Spinal cord (tissue), 10 donors: ENCODE measurements at places on chromosomes 16 and 17. TPM values are rescaled to one million over a fixed set of nuclear protein-coding genes. Genes with fewer than 3 reads are reported as not detected.

- H3K4me1 ChIP-seq, result no peaks in the 10 kb centered on the region
- H3K4me3 ChIP-seq, result no peak overlapping the region
- no peaks in the 10 kb centered on the region for H3K27me3 ChIP-seq
- no peaks in the 10 kb centered on the region for H3K36me3 ChIP-seq
Observed at GRCh38 chr17:5672815-5673430, 88.6 kb upstream of the NLRP1 start.

Gene MTHFSD
- 16.2 TPM for total RNA-seq

GRCh38 chr16:73408311-73408710, 360.4 kb upstream of the ZFHX3 start:
- DNase-seq, result no peak
- H3K27me3 ChIP-seq, result peaks cover 5% of the 10 kb centered on the region
- no peak overlapping the region for H3K27ac ChIP-seq
- H3K4me1 ChIP-seq, result no peaks in the 10 kb centered on the region
- no peaks in the 10 kb centered on the region for H3K36me3 ChIP-seq
- H3K4me3 ChIP-seq, result no peak overlapping the region

- H3K27ac ChIP-seq, result no peak overlapping the region
- H3K4me1 ChIP-seq, result peaks cover 41% of the 10 kb centered on the region
- peaks cover 29% of the 10 kb centered on the region for H3K36me3 ChIP-seq
- H3K27me3 ChIP-seq, result no peaks in the 10 kb centered on the region
- no peak overlapping the region for H3K4me3 ChIP-seq
Observed at GRCh38 chr17:17540278-17540906, 44.2 kb upstream of the RASD1 start.

DNA sequence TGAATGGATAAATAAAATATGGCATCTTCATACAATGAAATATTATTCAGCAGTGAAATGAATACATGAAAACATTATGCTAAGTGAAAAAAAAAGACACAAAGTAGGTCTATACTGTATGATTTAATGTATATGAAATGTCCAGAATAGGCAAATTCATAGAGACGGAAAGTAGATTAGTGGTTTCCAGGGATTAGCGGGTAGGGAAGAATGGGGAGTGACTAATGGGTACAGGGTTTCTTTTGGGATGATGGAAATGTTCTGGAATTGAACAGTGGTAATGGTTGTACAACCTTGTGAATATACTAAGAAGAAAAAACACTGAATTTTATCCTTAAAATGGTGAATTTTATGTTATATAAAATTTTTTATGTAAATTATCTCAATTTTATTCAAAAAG, 8.5 kb upstream of the MYCBPAP start:
- no peaks in the 10 kb centered on the region for H3K4me1 ChIP-seq
- H3K36me3 ChIP-seq, result no peaks in the 10 kb centered on the region
- no peaks in the 10 kb centered on the region for H3K27me3 ChIP-seq
- H3K27ac ChIP-seq, result no peak overlapping the region
- H3K4me3 ChIP-seq, result no peak overlapping the region

Gene G6PC1
- not detected for total RNA-seq

- no peak for DNase-seq
- no peak overlapping the region for H3K4me3 ChIP-seq
- peaks cover 28% of the 10 kb centered on the region for H3K36me3 ChIP-seq
- H3K4me1 ChIP-seq, result no peaks in the 10 kb centered on the region
Observed at GRCh38 chr16:56438038-56438437, 12.7 kb upstream of the AMFR start.

GRCh38 chr17:68981288-68981687, 26.1 kb upstream of the ABCA8 start:
- no peak for DNase-seq
- H3K4me1 ChIP-seq, result no peaks in the 10 kb centered on the region
- no peaks in the 10 kb centered on the region for H3K36me3 ChIP-seq
- H3K27ac ChIP-seq, result no peak overlapping the region
- no peaks in the 10 kb centered on the region for H3K27me3 ChIP-seq

GRCh38 chr17:10777890-10778289, 26.0 kb downstream of the TMEM238L start:
- no peaks in the 10 kb centered on the region for H3K36me3 ChIP-seq
- H3K27ac ChIP-seq, result no peak overlapping the region
- no peak overlapping the region for H3K4me3 ChIP-seq

- H3K27ac ChIP-seq, result no peak overlapping the region
- no peaks in the 10 kb centered on the region for H3K4me1 ChIP-seq
- no peak overlapping the region for H3K4me3 ChIP-seq
- no peaks in the 10 kb centered on the region for H3K27me3 ChIP-seq
- no peak for DNase-seq
- H3K36me3 ChIP-seq, result no peaks in the 10 kb centered on the region
Observed at GRCh38 chr16:53175118-53175517, 120.3 kb downstream of the CHD9 start.

DNA sequence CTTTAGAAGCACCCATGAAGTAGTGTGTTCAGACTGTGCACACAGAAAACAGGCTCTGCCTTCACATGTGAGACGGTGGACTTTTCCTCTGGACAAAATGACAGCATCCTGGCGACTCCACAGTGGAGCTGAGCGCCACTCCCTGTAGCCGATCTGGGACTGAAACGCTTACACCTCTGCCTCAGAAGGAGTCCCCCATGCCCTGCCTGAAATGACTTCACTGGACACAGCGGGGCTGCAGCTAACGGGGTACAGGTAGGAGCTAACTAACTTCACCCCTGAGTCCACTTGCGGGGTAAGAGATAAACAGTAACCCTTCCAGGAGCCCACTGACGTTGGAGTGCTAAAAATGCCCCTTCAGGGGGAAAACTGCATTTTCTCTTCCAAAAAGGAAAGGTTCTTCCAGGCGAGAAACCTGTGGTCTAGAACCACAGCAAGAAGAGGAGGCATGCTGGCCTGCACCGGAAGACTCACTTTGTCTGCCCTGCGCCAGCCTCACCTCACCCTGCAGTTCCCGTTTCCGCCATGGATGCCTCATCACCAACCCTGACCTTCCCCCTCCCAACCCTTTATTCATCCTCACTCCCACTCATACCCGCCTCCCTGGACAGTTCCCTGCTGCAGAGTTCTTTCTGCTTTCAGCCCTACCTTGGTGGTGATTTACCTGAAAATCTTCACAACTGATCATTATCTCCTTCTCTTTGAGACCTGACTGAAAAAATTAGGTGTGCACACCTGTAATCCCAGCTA, 19.4 kb upstream of the ENDOV start:
- peaks cover 16% of the 10 kb centered on the region for H3K36me3 ChIP-seq
- no peak overlapping the region for H3K4me3 ChIP-seq
- no peak for DNase-seq

- peak overlapping the region; percentile 78 for H3K27ac ChIP-seq
- H3K4me3 ChIP-seq, result no peak overlapping the region
- H3K36me3 ChIP-seq, result no peaks in the 10 kb centered on the region
- H3K27me3 ChIP-seq, result no peaks in the 10 kb centered on the region
- H3K4me1 ChIP-seq, result peaks cover 19% of the 10 kb centered on the region
Observed at GRCh38 chr17:68382582-68383085, 74.7 kb downstream of the WIPI1 start.

DNA sequence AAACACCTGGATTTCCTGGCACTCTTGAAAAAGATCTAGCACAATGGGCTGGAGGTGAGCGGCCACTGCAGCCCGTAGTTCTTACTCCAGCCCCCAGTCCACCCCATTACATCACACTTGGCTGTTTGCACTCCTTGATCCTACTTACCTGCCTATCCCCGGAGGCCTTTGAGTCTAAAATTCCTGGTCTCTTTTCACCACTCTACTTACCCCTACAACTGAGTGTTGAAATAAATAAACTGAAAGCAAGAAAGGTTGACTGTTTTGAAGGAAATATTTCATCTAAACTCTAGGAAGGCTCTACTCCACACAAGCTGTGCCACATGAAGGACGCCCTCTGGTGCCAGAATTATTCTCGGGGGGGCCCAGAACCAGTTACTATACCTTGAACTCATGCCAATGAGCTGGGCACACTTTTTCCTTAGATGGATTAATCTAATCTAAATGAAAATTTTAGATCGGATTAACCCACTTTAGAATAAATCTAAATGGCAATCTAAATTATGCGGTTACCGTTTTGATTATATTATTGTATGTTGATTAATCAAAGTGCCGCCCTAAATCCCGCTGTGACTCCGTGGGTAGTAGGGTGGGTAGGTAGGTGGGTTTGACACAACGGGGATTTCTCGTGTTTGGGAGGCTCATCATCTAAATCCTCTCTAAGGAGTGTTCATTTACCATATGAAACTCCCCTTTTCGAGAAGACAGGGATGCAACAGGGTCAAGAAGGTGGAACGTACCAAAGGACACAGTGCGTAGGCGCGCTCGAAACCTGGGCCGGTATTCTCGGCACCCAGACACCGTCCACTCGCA, 651 bp upstream of the EIF1 start:
- peak overlapping the region; percentile 99 for H3K4me3 ChIP-seq
- no peak for DNase-seq
- peaks cover 36% of the 10 kb centered on the region for H3K36me3 ChIP-seq
- no peaks in the 10 kb centered on the region for H3K27me3 ChIP-seq

DNA sequence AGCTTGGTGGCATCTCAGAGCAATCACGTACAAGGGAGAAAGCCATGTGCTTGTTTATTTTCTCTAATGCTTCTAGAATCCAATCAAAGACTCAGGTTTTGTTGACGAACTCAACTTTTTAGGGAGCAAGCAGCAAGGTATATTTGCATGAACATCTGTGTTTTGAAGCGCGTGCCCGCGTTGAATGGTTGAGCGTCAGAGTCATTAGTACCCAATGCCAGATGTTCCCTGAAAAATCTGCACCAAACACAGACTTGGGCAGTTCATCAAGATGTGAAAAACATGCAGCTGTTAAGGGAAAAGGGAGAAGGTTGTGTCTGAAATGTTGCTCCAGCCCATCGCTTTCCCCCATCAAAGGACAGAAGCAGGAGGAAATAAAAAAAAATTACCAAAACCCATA, 170.4 kb downstream of the SNX29 start:
- no peak overlapping the region for H3K4me3 ChIP-seq
- H3K4me1 ChIP-seq, result peaks cover 13% of the 10 kb centered on the region
- no peak for DNase-seq
- no peak overlapping the region for H3K27ac ChIP-seq
- H3K36me3 ChIP-seq, result peaks cover 4% of the 10 kb centered on the region
- no peaks in the 10 kb centered on the region for H3K27me3 ChIP-seq

DNA sequence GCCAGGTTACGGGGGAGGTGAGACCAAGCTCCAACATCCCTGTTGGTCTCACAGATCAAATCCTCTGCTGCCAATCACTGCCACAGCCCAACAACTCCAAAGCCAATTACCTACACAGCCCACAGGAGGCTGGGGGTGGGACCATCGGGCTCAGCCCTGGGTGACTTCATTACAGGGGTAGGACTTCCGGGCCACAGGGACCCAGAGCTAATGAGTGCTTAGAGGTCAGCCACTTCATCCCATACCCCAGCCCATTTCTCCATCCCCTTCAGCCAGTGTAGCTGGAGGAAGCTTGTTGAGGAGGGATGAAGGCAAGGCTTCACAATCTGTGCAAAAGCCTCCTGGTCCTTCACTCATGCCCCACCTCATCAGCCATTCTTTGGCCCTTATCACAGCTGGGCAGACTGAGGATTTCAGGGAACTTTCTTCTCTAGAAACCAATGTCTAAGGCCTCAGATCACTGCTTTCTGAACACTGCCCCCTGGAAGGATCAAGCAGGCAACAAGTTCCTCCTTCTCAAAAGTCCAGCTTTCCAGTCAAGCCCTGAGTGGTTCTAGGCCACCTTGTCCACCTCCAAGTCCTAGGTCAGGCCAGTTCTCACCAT, 5.8 kb downstream of the FOXN1 start:
- H3K4me3 ChIP-seq, result no peak overlapping the region
- H3K4me1 ChIP-seq, result peaks cover 3% of the 10 kb centered on the region
- H3K27me3 ChIP-seq, result peaks cover 23% of the 10 kb centered on the region
- no peak for DNase-seq
- no peak overlapping the region for H3K27ac ChIP-seq

DNA sequence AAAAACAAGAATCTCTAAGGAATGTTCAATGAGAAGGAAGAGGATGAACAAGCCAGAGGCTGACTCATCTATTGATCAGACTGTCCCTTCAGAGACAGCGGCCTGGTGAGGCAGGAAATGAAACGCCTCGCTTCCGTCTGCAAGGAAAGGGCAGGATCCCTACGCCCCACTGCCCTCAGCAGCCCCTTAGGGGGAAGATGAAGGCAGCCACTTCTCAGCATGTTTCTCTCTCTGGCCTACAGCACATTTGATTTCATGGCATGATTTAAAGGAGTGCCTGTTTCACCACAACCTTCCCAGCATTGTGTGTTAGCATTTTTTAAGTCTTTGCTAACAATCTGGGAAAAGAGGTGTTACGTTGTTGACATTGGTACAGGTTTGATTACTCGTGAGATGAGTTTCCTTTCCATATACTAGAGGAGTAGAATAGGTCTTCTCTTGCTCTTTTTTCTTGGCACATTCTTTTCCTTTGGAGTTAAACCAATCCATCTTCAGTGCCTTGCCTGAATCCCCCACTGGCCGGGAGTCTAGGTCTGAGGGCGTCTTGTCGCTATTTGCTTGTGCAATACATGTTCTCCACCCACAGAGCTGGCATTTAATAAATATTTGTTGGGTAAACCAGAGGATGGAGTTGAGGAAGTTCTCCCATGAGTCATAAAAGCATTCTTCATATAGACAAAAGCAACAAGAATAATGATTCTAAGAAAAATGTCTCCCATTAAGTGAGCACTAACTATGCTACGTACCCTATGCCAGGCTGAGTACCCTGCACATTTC, 47.4 kb downstream of the RBFOX3 start:
- H3K36me3 ChIP-seq, result peaks cover 3% of the 10 kb centered on the region
- DNase-seq, result no peak
- no peak overlapping the region for H3K27ac ChIP-seq
- H3K27me3 ChIP-seq, result no peaks in the 10 kb centered on the region
- peaks cover 23% of the 10 kb centered on the region for H3K4me1 ChIP-seq
- H3K4me3 ChIP-seq, result no peak overlapping the region

- no peak overlapping the region for H3K4me3 ChIP-seq
- no peak for DNase-seq
- no peaks in the 10 kb centered on the region for H3K27me3 ChIP-seq
- H3K4me1 ChIP-seq, result no peaks in the 10 kb centered on the region
Observed at GRCh38 chr17:11545696-11546095, 52.6 kb upstream of the DNAH9 start.

DNA sequence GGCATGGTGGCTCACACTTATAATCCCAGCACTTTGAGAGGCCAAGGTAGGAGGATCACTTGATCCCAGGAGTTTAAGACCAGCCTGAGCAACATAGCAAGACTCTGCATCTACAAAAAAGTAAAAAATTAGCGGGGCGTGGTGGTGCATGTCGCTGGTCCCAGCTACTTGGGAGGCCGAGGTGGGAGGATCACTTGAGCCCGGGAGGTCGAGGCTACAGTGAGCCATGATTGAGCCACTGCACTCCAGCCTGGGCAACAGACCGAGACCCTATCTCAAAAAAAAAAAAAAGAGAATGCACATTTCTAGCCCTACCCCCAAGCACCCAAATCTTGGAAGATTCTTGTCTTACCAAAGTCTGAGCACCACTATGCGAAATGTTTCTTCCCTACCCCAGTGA, 15.6 kb upstream of the RHOT1 start:
- no peak for DNase-seq
- no peaks in the 10 kb centered on the region for H3K27me3 ChIP-seq
- peak overlapping the region; percentile 85 for H3K4me3 ChIP-seq
- H3K4me1 ChIP-seq, result peaks cover 4% of the 10 kb centered on the region
- no peaks in the 10 kb centered on the region for H3K36me3 ChIP-seq
- peak overlapping the region; percentile 87 for H3K27ac ChIP-seq
